CD4-positive, alpha-beta T cell treated with Interleukin-1 beta for 1 hour (primary cell): ENCODE measurements at places on chromosomes 5 and 9.
A peak's percentile ranks its signal among the peaks of the same experiment; 100 is the strongest.

GRCh38 chr5:139126711-139127111, 71.5 kb downstream of the SIL1 start:
- DNase-seq: no peak

- no peak for DNase-seq
Measured at GRCh38 chr5:139473105-139473504, 2.3 kb downstream of the SMIM33 start.

- DNase-seq: no peak
Measured at GRCh38 chr9:123116036-123116435, 82.6 kb downstream of the GPR21 start.

DNA sequence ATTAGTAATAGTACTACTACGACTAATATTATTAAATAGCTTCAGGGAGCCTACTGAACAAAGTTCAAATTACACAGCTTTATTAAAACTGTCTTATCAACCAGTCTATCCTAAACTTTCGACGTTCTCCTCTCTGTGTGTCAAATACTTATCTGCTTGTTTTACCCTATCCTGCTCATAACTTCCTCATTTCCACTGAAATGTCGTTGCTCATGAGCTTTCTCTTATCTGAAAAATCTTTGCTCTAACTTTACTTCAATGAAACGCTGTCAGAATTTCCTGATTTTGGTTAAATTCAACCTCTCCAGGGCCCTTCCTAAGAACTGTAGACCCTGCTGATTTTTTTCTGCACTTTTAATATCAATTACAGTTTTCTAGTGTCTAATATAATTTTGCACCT, 1431.0 kb upstream of the WWC1 start:
- DNase-seq: no peak

DNA sequence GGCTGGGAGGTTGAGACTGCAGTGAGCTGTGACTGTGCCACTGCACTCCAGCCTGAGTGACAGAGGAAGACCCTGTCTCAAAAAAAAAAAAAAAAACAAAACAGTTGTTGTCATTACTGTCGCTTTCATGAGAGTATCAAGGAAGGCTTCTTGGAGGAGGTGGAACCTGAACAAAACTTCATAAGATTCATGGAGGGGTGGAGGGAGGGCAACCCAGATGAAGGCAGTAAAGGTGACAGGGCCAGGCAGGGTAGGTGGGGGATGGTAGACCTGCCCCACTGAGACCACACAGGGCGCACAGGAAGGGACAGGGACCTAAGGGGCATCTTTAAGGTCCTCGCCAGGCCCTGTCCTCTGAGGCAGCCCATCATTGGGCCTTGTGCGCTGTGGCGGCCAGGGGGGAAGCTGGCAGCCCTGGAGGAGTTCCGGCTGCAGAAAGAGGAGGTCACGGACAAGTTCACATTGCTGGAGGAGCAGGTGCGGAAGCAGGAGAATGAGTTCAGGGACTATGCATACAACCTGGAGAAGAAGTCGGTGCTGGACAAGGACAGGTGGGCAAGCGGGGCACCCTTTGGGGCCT, 3.5 kb downstream of the CFAP157 start:
- DNase-seq: no peak

DNA sequence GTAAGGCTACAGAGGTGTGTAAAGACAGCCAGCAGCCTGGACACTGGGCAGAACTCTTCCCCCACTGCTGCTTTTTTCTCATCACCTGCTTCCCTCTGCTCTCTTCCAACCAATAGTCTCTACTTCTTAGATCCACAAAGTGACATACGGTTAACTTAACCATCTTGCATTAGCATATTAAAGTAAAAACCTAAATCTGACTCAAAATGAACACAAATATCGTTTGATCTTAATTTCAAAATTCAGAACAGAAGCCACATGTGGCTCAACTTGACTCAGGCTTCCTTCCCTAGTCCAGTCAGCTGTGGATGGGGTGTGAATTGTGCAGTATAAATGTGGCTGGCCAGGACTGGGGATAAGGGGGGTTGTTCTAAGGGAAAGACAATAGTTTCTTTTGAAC, 114.3 kb downstream of the STARD4 start:
- no peak for DNase-seq

DNA sequence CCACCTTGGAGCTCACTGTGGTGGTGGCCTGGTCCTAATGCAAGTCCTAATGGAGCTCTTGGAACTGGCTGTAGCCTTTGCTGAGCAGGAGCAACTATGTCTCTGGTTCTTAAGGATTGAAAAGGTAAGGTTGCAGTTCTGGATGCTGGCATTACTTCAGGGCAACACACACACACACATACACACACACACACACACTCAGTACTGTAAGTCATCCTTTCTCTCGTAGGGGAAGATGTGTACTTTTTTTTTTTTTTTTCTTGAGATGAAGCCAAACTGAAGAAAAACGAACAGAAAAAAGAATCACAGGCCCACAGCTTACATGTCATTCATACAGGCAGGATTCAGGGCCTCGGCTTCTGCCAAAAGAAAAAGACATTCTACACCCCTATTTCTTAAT, 81.1 kb upstream of the RPS23 start:
- no peak for DNase-seq

DNA sequence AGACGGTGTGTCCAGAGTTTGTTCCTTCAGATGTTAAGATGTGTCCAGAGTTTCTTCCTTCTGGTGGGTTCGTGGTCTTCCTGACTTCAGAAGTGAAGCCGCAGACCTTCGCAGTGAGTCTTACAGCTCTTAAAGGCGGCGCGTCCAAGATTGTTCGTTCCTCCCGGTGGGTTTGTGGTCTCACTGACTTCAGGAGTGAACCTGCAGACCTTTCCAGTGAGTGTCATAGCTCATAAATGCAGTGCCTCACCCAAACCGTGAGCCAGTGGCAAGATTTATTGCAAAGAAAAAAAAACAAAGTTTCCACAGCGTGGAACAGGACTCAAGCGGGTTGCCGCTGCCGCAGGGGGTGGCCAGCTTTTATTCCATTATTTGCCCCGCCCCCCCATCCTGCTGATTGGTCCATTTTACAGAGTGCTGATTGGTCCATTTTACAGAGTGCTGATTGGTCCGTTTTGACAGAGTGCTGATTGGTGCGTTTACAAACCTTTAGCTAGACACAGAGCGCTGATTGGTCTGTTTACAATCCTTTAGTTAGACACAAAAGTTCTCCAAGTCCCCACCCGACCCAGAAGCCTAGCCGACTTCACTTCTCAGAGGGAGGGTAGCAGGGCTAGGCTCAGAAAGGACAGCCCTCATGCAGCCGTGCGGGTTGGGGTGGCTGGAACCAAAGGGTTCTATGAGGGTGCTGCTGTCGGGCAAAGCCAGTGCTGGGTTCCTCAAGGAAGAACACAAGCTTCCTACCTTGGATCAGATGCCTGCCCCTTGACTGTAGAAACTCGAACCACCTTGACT, 9.1 kb upstream of the RNF130 start:
- DNase-seq: peak; percentile 52

GRCh38 chr9:2145746-2146145, 130.6 kb downstream of the SMARCA2 start:
- DNase-seq: no peak

DNA sequence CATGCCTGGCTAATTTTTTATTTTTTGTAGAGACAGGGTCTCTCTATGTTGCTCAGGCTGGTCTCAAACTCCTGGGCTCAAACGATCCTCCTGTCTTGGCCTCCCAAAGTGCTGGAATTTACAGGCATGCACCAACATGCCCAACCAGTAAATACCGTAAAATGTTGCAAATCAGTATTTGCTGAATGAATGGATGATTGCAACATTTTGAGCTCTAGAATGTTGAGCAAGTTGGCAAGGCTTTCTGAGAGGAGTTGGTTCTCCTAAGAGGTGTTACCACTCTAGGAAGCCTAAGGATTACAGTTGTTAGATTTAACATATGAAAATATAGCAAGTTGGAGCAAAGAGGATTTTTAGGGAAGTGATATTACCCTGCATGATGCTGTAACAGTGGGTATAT, 15.6 kb upstream of the DMXL1 start:
- no peak for DNase-seq

DNA sequence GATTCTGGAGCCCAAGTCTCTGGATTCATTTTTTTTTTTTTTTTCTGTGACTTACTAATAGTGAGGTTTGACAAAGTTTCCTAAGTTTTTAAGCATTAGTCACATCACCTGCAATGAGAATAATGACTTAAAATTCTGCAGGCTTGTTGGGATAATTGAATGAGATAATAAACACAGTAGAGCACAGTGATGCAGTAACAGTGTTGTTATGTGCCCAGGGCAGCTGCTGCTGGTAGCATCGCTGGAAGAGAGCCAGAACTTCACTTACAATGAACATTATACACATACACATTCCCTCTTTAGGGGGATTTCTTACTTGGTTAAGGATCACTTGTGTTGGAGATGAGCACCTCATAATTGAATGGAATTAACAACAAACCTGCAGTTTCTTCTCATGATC, 78.9 kb downstream of the ALDH7A1 start:
- no peak for DNase-seq

DNA sequence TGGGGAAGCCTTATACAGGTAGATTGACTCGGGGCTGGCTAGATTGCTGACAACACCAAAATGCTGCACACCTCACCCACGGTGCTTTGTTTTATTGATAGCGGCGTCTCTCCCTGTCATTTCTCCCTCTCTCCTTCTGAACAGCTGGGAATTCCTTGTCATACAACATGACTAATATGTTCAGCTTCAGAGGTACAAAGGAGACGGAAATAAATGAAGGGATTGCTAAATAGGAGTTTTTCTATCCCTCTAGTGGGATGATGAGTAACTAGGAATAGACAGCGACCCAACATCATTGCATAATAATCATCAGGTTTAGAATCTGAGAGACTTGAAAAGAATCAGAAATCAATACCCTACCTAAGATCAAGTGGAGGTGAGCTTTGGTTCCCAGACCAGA, 337.7 kb upstream of the PANK3 start:
- DNase-seq: no peak

DNA sequence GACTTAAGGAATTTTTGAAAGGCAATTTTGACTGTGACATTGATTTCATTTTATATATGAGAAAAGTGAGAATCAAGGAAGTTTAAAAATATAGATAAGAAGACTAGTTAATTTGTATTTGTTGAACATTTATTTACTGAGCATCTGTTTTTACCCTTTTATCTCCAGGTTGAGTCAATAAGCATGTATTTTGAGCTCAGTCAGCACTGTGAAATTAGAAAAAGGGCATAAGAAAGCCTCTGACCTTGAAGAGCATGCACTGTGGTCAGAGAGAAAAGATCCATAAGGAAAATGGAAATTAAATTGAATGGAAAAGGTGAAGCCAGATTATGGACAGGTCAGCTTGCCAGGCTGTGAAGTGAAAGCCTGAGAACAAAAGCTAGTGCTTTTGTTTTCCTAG, 44.4 kb downstream of the ELL2 start:
- no peak for DNase-seq

GRCh38 chr5:177230660-177231059, 72.9 kb downstream of the RAB24 start:
- DNase-seq: no peak

- DNase-seq: no peak
Measured at GRCh38 chr5:60673334-60673733, 26.6 kb downstream of the DEPDC1B start.

DNA sequence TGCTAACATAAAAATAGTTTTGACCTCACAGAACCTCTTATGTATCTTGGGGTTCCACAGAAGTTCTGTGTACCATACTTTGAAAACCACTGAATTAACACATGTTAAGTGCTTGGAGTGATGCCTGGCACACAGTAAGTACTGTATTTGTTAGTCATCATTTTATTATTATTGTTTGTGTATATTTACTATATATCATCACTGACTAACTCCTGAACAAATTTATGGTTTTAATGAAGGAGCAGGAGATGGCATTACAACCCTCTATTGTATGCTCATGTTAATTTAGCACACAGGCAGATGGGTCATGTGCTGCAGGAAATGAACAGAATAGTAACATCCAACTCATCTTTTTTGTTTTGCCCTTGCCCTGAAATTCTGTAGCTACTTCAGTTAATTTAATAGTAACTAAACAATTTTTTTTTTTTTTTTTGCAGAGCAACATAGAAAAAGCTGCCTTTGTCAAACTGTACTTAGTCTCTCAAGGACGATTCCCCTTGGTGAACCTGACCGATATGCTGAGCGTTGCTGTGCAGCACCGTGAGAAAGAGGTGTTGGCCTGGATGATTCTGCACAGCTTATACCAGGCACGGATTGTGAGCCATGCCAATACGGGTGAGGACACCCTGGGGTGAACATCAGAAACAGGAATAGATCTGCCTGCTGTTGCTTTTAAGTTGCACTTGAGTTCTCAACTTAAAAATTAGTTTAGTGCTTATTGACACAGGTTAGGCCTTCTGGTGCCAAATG, 45.4 kb downstream of the HACD4 start:
- no peak for DNase-seq

GRCh38 chr9:99590840-99591239, 230.8 kb upstream of the NR4A3 start:
- DNase-seq: no peak

- no peak for DNase-seq
Measured at GRCh38 chr9:72542917-72543316, 21.5 kb downstream of the TMC1 start.

DNA sequence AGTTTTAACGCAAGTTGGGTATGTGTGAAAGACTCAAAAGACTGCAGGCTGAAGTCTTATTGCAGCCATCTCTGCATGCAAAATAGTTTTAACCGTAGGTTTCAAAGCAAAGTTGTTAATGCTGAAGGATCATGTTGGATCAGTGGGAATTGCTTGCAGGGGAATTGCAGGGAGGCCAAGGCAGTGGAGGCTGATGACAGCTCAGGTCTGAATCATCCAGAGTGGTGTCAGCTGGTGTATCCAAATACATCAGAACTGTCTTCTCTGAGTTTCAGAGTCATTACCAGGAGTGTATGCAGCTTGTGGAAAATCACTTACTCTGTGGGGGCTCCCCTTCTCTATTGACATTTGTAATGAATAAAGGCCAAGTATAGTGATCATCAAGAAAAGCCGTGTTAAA, 435.7 kb downstream of the SH3GL2 start:
- DNase-seq: no peak

DNA sequence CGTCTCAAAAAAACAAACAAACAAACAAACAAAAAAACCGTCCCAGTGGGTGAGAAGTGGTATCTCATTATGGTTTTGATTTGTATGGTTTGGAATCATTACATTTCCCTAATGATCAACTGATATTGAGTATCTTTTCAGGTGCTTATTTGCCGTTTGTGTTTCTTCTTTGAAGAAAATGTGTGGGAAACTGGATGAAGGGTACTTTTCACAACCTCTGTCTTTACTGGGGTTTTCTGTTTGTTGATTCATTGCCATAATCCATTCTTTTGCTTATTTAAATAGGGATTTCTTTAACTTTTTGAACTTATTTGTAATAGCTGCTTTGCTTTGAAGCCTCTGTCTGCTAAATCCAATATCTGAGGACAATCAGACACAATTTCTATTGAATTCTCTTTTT, 9.2 kb upstream of the BICD2 start:
- no peak for DNase-seq

DNA sequence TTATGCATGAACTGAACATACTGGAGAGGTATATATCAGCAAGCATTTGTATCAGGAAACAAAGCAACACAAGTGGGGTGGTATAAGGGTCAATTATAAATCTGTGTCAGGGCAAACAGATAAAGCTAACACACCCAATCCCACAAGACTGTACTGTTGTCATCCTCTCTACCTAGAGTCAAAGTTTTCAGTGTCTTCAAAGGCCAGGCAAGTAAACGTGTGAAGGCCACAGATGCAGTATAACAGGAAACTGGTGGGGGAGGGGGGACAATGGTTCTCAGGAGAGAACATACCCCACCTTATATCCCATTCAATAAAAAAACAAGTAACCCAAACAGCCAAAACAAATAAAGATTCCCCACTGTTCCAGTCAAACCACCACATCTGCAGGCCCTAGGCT, 22.1 kb downstream of the ELP1 start:
- DNase-seq: no peak
